ENCODE measurements at places on chromosomes 5 and 9.

DNA sequence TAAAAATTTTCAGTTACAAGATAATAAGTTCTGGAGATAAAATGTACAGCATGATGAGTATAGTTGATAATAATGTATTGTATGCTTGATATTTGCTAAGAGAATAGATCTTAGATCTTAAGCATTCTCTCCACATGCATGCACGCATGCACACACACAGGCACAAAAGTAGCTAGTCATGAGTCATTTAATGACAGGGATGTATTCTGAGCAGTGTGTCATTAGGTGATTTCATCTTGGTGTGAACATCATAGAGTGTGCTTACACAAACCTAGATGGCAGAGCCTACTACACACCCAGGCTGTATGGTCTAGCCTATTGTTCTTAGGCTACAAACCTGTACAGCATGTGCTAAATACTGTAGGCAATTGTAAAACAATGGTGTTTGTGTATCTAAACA, 124.2 kb downstream of the PTTG1 start:
- no peak for DNase-seq

DNA sequence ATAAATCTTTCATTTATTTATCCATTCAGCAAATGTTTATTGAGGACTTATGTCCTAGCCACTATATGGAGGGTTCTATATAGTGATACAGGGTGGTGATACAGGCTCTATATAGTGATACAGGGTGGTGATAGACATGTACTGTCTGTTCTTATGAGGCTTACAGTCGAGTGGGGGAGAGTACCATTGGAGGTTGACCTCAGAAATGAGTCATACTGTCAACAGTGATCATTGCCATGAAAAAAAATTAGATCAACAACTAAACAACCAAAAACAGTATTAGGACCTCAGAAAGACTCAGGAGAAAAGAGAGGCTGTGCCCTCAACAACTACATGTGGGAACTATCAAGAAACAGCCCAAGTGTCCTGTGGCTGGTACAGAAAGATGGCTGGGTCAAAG, 22.0 kb downstream of the PAPPA start:
- DNase-seq = no peak

DNA sequence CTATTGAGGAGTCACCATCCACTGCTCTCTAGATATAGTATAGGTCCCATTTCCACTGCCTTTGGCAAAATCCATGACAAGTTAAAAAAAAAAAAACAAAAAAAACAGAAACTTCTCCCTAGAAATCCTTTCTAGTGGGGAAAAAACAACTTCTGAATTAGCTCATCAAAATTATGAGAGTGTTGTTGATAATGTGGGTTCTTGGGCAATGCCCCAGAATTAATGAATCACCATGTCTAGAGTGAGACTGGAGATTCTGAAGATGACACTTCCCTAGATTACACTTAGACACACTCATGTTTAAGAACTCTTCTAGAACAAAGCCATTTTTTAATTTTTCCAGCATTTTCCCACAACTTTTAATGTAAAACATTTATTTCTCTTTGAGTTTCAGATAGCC, 728.0 kb upstream of the C9orf72 start:
- no peak for DNase-seq

- no peak for DNase-seq
Observed at GRCh38 chr9:117325110-117325731, 89.6 kb downstream of the ASTN2 start.

- DNase-seq = peak; percentile 54
Observed at GRCh38 chr9:105656131-105656921, 5.9 kb upstream of the TAL2 start.

DNA sequence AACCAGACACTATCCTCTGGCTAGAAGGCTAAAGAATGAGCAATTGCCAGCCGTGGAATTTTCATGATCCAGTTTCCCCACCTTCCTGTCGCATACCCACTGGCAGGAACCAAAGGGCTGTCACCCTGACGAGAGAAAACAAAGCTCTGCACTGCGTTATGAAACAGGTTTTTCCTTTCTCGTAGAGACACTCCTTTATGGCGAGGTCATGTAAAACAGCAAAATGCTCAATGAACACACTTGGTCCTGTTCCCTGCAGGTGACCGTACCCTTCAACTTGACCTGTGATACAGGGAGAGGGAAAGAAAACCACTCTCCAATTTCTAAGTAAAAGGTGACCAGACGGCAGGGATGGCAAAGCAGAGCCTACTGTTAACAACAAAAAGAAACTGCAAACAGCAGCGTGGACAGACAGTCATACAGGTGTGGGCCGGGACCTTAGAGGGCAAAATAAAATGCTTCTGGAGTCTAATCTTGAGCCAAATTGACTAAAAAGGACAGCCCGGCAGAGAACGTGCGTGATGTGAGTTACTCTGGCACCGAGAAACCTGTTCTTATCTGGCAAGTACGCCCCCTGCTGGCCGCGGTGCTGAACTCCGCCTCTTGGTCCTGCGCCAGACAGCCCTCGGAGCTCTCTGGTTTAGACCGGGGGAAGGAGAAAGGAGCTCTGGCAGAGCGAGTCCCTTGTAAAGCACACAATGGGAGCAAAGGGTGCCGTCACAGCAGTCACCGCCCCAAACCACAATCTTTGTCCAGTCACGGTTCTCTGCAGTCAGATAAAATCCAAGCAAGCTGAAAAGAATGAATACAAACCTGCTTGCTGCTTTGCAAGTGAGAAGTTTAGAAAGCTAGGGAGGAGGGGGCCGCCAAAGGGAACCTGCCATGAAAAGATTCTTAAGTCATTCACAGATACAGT, 98.9 kb downstream of the EFNA5 start:
- peak; percentile 96 for DNase-seq

DNA sequence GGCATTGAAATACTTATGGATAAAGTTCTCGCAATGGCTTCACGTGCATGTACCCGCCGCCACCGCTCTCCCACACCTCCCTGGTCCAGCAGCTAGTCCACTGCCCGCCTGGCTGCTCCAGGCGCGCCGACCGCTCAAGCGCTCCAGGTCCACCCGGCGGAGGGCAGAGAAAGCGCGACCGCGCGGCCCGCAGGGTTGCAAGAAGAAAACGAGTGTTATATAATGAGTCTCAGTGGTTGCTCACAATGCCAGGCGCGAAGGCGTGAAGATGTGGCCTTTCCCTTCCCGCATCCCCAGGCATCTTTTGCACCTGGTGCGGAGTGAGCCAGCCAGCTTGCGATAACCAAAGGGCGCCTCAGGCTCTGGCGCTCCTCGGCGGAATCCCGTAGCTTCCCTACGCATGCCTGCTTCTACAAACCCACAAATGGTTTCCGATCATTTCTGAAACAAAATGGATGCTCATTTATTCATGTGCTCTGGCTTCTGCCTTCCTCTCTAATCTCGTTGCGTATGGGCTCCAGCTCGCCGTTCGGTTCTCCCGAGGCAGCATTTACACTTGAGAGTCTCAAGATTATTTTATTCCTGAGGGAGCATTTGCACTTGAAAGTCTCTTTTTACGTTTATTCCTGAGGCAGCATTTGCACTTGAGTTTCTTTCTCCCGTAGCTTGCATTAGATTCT, 25.7 kb downstream of the CDKN2A start:
- DNase-seq = no peak
